Naive thymus-derived CD4-positive, alpha-beta T cell (primary cell): ENCODE measurements at places on chromosomes 1 and 21. TPM values are rescaled to one million over a fixed set of nuclear protein-coding genes. Genes with fewer than 3 reads are reported as not detected.

- no peak for DNase-seq
Measured at GRCh38 chr1:64839261-64839660, 94.4 kb downstream of the RAVER2 start.

Gene BSND
- not detected for total RNA-seq

- DNase-seq = no peak
Measured at GRCh38 chr21:36738489-36739126, 39.7 kb downstream of the SIM2 start.

- DNase-seq = no peak
Measured at GRCh38 chr1:156492591-156493080, 7.9 kb downstream of the MEF2D start.

DNA sequence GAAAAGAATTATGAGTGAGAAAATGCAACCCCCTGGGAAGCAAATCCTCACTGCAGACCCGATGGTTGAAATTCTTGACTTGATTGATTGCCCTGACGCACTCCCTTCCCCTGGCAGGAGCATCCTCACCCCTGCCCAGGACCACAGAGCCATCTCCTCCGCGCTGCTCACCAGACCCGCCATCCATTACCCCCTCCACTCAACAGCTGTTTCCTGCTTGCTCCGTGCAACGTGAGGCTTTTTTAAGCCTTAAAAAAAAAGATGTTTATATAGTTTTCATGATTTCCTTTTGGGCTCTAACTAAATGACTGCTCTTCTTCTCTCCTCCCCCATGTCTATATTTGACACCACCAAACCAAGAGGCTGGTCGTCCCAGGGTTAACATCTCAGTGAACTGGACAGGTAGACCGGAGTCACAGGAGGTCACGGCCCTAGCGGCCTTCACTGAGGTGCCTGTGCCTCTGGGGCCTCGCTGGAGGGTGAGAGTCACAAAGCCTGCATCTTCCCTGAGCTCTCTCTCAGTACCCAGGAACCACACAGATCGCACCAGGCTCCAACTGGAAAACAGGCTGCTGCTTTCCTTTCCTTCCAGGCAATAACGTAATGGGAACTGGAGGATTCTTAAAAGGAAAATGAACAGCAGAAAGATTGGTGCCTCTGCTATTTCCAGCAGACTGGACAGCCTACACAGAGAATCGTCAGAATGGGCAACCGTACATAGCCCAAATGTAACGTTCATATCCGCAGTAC, 49.8 kb downstream of the ZBTB18 start:
- peak; percentile 27 for DNase-seq

- DNase-seq = no peak
Measured at GRCh38 chr1:227072991-227073390, 132.9 kb downstream of the COQ8A start.

Gene IL6R
- 77.8 TPM for total RNA-seq

Gene CRABP2
- 0.97 and 1.0 TPM in 2 replicates for total RNA-seq

Gene CRYAA
- total RNA-seq = not detected

- no peak for DNase-seq
Measured at GRCh38 chr1:54551891-54552290, 3.9 kb downstream of the ACOT11 start.

- DNase-seq = no peak
Measured at GRCh38 chr1:246295968-246296367, 211.1 kb downstream of the SMYD3 start.

DNA sequence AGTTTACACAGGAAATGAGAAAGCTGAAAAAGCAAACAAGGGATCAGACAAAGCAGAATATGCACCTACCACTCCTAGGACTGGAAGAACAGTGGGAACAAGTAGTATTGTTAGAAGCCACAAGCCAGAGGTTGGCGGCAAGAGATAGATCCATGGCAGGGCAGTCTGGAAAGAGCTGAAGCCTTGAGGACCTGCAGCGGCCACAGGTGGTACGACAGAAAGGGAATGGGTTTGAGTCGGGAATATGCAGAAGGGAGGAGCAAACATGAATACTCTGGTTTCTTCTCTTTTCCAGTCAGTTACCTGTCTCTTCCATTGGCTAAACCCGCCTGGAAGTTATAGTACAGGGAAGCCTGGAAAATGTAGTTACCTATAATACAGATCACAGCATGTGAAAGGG, 3.9 kb upstream of the PCNX2 start:
- no peak for DNase-seq

Gene TMEM269
- total RNA-seq = 0.35 TPM

Gene TRPM2
- total RNA-seq = 28.9 TPM

Gene TMPRSS15
- total RNA-seq = not detected

- DNase-seq = no peak
Measured at GRCh38 chr1:207191776-207192175, 87.7 kb downstream of the C4BPA start.
